ENCODE measurements at places on chromosomes 13 and 19.

DNA sequence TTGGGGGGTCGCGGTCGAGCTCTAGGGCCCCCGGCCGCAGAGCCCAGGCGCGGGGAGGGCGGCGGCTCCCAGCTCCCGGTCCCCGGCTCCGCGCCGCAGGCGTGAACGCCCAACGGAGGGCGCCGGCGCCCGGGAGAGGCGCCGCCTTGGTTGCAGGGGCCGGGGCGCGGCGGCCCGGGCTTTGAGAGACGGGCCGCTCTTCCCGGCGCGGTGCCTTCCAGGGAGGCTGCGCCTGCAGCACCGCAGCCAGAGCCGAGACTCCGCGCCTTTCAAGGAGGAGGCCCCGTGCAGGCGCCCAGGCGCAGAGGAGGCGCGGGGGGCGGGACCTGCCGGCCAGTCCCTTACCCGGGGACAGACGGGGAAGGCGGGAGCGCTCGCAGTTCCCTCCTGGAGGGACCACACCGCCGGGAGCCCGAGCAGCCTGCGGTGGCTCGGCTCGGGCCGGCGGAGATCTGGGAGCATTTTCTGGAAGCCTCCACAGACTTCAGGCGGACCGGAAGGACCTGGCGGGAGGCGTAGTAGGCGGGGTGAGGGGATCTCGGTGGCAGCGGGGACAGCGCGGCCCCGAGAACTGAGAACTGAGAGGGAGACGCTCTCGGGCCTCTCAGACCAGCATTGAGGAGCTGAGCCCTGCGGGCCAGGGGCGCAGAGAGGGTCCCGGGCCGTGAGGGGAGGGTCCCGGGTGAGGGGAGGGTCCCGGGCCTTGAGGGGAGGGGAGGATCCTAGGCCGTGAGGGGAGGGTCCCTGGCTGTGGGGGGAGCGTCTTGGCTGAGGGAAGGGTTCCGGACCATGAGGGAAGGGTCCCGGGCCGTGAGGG, 25.5 kb upstream of the MCF2L start:
- no peak for DNase-seq

- no peak for DNase-seq
These were observed 15.6 kb downstream of the EVI5L start for GRCh38 chr19:7845390-7846154.

DNA sequence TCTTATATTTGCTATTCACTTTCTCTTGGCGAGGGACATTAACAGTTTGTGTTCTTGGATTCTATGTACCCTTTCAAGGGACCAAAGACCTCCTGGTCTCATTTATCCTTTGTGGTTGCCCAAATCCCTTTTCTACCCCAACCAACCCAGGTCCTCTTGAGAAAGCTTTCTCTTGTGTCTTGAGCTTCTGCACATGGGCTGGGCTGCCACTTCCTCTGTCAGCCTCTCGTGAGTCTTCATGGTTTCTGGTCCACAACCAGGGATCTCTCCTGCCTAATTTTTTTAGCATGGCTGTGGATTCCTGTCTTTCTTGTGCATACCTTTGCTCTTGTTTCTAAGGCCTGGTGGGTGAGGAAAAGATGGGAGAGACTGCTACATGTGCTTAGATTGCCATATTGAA, 14.9 kb downstream of the TIMM13 start:
- DNase-seq: no peak

GRCh38 chr13:111143865-111144540, 28.9 kb downstream of the ARHGEF7 start:
- no peak for DNase-seq

- no peak for DNase-seq
These were observed 666 bp upstream of the ZNF320 start for GRCh38 chr19:52898101-52898500.

- no peak for DNase-seq
These were observed 404.7 kb downstream of the KCNRG start for GRCh38 chr13:50419896-50420295.
